ENCODE measurements at places on chromosomes 5 and 9.

DNA sequence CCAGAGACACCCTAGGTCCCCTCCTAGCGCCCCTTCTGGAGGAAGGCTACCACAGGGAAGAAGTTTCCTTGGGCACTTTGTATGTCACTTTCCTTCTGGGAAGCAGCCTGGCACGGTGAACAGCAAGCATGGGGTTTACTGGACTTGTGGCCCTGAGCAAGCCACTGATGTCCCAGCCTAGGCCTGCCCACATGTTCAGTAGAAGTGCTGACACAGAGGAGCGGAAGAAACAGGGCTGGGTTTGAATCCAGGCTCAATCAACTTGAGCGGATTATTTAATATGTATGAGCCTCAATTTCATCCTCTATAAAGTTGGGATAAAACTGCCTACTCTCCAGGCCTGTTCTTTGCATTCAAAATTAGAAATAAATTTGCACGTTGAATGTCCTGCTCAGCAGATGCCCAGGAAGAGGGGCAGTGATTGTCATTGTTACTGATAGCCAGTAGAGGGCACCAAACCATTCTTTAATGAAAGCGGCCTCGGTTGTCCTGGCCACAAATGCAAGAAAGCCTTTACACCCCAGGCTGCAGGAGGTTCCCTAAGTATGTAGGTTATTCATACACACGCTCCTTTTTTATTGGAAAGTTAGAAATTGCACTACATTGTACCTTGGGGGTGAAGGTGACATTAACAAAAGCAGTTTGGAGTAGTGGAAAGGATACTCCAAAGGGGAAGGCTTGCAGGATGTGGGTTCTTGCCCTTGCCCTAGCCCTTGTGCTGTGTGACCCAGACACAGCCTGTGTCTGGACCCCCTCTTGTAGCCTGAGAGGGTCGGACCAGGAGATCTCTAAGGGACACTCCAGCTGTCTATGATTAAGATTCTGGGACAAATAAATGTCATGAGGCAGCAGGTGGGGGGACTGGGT is 13.4 kb upstream of the XPA start:
- peak; percentile 62 for DNase-seq

DNA sequence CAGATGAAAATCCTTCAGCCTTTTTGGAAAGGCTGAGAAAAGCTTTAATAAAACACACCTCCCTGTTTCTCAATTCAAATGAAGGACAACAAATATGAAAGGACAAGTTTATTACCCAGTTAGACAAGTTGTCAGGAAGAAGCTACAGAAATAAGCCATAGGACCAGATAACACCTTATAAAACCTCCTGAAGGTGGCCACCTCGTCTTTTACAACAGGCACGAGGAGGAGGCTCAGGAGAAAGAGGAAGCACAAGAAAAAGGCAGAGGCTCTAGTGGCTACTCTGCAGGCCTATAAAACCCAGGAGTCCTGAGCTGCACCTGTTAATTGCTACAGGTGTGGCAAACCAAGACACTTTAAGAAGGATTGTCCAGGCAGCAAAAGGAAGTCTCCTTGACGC is 352.1 kb upstream of the CDH18 start:
- DNase-seq: no peak

DNA sequence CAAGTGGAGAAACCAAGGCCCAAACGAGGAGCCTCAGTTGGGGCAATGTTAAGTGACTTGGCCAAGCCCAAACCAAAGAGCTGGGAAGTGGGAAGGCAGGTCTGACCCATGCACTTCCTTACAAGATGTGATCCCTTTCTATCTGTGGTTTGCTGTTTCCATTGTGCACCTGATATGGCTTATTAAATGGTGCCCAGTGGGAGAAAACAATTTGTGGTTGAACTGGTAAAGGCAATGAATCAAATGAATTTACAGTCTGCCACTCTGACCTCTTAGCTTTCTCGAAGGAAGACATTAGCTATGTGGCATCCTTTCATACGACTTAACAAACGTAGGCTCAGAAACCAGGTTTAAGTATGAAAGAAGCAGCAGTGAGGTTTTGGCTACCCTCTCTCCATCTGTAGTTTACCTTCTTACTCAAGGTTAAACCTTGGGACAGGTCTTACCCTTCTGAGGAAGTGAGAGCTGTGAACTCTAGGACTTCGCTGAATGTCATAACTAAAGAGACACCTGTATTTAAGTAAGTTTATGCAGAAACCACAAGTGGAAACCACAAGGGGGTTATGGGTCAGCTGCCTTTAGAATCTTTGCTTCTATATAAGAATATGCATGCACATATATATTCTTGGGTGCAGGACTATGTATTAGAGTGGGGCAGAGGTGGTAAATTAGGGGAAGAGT is 100.5 kb upstream of the SPATA31D4 start:
- no peak for DNase-seq

DNA sequence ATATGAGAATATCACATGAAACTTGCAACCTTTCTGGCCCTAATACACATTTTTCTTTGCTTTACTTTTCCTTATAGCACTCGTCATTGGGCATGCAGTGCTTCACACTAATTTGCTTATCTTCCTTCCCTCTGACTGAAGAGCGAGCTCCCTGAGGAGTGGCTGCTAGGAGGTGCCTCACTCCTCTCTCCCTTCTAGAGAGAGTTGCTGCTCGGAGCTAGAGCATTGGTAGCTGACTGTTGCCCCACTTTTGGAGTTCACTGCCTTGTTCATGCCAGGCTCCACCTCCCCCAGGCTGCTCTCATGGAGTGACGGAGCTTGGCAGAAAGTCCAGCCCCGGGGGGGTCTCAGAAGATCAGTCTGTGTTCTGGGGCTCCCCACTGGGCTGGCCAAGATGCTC is 413.2 kb downstream of the MED10 start:
- DNase-seq: no peak

Data from stimulated activated naive CD4-positive, alpha-beta T cell (primary cell).